Activated naive CD4-positive, alpha-beta T cell (primary cell): ENCODE measurements at places on chromosomes 3 and 15.

DNA sequence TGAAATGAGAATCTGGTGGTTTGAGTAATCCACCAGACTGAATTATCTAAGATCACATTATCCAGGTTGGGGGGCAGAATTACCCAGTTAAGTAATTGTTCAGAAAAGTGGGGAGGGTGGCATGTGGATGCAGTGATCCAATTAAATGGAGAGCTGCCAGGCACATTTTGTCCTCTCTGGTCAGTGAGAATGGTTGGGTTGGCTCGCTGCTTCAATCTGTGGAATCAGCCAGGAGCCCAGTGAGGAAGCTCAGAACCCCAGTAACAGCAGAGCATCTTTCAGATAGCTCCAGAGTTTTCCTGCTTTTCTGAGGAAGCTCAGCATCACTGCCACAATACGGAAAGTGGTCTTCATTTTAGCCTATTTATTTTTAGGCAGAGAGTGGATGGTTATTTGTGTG is 6.4 kb upstream of the EXOG start:
- no peak for DNase-seq

GRCh38 chr15:73621286-73621826 is 11.8 kb downstream of the NPTN start:
- no peak for DNase-seq

DNA sequence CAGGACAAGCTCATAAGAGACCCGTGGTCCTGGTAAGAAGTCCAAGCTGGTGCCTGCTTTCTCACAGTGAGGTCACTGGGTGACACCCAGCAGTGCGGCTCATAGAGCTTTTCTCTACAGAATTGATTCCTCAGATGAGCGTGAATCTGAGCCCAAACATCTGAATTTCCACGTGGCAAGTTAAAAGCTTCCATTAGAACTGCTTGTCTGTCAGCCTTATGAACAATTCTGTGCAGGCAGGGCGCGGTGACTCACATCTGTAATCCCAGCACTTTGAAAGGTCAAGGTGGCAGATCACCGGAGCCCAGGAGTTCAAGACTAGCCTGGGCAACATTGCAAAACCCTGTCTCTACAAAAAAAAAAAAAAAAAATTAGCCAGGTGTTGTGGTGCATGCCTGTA is 113.1 kb upstream of the ABHD17C start:
- DNase-seq = no peak

- DNase-seq = no peak
Measured at GRCh38 chr15:61697796-61698195, 362.5 kb downstream of the VPS13C start.

GRCh38 chr15:61989667-61990066 is 70.6 kb downstream of the VPS13C start:
- DNase-seq = no peak

DNA sequence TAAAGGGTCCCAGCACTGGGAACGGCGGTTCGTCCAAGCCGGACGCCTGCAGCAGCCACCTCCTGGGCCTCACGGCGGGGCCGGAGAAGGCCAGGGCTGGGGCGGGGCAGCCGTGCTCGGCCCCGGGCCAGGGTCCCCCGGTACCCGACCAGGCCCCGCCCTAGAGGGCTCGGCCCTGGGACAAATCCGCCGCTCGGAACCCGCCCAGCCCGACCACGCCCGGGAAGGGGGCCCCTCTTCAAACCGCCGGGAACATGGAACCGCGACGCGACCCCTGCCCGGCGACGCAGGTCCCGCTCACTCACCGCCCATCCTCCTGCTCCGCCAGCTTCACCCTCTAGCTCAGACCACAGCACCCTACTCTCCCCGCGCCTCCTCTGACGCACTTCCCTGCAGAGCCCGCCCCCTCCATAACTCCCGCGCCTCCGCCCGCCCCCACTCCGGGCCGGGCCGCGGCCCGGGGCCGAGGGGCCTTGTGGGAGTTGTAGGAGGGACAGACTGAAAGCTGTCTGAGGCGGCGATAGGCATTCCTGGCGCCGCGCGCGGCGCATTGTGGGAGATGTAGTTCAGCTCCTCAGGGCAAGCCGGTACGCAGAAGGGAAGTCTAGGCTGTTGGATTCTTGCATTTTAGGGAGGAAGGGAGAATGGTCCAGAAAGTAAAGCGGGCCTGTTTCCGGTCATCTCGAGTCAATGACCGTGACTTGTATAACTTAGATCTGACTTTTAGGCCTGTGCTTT is at the start of gene CLDND1:
TSS of gene CLDND1 (minus strand) at position 359 of the 738 bp plus-strand sequence. CDS start 1,478 bp downstream, outside the sequence.
- DNase-seq = peak; percentile 91

DNA sequence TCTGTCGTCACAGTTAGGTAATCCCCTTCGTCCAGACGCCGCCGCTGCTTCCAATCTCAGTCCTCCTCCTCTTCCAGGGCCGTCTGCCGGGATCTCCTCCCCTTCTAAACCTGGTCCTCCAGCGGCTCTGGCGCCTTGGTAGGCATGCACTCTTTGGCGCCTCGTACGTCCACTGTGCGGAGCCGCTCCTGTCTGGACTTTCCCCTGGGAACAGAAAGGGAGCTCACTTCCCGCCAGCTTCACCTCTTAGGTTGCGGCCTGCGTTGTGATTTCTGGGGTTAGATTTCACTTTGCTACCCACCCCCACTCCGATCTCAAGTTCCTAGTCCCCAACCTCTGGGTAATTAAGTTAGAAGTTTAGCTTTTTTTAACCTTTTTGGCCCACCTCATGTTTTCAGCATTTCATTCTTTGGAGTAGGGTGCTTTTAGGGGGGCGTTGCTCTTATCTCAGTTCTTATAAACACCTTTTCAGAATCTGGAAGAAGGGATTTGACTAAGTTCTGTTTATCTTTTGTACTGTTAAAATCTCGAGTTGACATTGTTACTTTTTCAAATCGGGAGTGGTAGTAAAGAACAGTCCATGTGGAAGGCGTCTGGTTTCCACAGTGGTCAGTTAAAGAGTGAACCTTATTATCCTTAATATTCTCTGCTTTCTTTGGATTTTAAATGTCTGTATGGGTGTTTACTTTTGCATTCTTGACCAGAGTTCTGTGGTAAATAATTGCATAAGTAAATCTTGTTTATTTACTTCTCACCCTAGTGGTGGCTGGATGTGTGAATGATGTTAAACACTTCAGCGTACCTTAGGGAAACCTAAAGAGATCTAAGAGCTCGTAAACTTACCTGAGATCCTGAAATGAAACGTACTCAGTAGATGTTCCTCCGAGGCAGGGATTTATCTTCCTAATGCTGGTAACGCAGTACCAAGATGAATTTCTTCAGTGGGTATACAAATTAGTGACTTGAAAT is 611 bp downstream of the CTDSPL2 start:
- DNase-seq = no peak

DNA sequence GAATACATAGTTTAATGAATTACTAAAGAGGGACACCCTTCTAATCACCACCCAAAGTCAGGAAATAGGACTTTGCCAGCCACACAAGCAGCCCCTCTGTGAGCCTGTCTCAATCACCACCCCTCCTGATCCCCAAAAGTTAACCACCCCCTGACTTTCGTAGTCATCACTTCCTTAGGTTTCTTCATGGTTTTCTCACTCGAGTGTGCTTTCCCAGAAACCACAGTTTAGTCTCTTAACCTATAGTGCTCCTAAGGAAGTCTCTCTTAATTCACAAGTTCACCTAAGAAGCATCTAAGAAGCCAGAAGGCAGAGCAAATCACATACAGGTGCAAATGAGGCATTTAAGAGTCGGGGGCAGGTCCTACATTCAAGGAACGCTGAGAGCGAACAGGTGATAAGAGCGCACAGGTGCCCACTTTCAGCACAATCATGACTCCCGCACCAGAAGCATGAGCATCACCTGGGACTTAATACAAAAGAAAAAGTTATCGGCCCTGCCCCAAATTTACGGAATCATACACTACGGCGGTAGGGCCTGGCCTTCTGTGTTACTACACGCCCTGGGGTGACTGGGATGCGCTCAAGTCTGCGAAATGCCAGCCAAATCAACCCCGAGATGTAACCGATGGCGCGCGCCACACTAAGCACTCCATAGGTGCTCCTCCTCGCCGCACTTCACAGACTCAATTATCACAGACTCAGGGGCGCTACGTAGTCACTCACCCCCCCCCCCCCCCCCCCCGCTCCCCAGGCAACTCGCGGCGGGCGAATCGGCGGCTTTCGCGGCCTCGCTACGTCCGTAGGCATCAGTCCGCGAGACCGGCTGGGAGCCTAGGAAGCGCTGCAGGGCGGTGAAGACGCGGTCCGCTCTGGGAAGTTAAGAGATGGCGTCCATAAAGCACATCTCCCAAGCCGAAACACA is 815 bp downstream of the ULK4 start:
- peak; percentile 53 for DNase-seq

- DNase-seq = no peak
Measured at GRCh38 chr3:189683546-189684255, 52.5 kb downstream of the TP63 start.

- DNase-seq = no peak
Measured at GRCh38 chr3:24963762-24964625, 464.1 kb upstream of the RARB start.

- no peak for DNase-seq
Measured at GRCh38 chr3:170128977-170129431, 52.5 kb downstream of the PHC3 start.

- no peak for DNase-seq
Measured at GRCh38 chr15:66389859-66390381, 3.2 kb downstream of the MAP2K1 start.

GRCh38 chr15:46815765-46816164 is 901.5 kb upstream of the SEMA6D start:
- DNase-seq = no peak

GRCh38 chr3:52286777-52287110 is 884 bp upstream of the GLYCTK start:
- DNase-seq = no peak

DNA sequence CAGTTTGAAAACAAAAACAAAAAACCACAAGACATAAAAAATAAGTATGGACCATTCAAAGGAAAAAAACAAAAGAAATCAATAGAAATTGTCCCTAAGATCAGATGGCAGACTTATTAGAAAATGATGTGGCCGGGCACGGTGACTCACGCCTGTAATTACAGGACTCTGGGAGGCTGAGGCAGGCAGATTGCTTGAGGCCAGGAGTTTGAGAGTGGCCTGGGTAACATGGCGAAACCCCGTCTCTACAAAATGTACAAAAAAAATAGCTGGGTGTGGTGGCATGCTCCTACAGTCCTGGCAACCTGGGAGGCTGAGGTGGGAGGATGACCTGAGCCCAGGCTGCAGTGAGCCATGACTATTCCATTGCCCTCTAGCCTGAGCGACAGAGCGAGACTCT is 16.6 kb downstream of the SPCS1 start:
- DNase-seq = no peak

DNA sequence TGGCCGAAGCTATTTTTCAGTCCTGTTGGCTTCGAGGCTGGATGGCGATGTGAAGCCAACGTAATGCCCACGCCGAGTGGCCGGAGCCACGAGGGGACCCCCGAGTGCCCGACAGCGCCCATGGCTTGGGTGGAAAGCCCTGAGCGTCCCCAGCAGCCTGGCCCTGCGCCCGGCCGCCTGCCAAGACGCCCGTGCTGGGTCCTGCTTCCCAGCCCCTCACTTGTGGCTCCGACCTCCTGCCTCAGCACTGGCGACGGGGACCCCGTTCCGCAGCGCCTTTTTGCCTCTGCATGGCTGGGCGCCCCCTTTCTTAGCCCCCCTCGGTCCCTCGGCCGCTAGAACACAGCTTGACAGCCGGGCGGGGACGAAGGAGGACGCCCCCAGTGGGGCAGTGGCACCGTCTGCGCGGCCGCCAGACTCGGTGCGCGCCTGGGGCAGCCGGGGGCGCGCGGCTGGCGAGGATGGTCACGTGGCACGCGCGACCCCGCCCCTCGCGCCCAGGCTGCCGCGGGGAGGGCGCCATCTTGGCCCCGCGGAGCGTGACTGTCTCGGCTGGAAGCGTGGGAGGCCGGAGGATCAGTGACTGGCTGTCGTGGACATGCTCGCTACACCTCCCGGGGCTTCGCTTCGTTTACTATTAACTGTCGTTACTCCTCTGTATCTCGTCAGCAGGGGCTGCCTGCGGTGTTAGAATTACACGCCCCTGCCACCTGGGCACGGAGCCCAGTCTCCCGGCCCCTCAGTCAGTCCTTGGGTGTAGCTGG is 626 bp upstream of the GPR176 start:
- DNase-seq = peak; percentile 43

DNA sequence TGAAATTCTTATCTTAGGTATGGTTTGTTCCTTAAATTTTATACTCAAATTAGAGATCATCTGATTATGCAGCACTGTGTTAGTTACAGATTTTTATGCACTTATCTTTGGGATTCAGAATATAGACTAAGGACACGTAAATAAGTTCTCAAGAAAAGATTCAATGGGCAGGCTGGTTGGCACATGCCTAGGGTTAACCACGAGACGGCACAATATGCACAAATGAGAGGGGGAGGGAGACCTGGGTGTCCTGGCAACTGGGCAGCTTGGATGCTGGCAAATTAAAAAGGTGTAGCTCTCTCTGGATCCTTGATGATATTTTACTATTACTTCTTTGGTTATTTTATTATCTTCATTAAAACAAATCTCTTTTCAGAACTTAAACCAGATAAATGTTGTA is 672 bp downstream of the AADAC start:
- DNase-seq = no peak

DNA sequence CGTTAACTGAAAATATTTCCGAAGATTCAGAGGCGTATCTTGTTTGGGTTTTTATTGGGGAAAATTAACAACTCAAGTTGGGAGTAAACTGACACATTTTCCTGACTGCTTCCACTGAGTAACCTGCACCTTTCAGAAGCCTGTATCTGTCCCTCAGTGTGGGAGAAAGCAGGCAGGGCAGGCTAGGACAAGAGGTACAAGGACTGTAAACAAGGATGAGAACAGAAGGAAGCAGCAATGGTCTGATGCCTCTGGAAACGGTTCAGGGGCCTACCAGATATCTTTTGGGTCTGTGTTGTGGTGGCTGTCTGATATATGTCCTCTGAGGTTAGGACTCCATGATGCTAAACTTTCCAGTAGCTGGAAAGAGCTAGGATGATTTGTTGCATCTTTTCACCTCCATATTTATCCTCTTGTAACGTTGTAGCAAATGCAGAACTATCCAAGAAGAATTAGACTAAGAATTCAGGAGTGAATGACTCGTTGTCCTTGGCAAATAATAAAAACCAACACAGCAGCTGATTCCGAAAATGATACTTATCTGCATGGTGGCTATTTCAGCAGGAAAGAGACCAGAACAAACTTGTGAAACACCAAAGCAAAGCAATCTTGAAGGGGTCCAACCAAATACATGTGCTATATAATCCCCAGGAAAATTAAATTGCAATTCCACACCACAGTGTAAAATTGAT is 195.9 kb upstream of the ICE2 start:
- DNase-seq = no peak

GRCh38 chr3:133881492-133881891 is 14.2 kb downstream of the RAB6B start:
- DNase-seq = no peak

DNA sequence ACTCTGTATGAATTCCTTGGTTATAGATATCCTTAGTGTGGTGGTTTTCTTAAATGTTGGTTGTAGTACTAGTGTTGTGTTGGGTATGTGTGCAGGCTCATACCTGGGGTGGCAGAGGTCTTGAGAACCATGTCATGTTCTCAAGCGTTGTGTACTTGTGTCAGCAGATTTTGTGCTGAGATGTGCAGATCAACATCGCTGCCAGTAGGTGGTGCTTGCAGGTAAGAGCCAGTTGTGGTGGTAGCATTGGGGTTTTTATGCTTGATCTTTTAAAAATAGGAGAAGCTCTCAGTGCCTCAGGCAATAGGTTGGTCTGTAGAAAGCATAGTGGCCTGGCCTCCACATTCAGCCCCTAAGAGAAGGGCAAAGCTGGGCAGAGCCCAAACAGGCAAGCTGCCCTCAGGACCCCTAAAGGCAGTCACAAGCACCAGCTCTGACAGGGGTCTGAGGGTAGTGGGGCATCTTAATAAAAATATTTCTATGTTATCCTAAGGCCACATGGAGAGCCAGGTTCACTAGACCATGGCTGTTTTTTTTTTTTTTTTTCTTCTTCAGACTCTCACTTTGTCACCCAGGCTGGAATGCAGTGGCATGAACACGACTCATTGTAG is 164.0 kb downstream of the IL20RB start:
- DNase-seq = no peak
